Panc1 (cell line): ENCODE measurements at places on chromosomes 7 and 10.

DNA sequence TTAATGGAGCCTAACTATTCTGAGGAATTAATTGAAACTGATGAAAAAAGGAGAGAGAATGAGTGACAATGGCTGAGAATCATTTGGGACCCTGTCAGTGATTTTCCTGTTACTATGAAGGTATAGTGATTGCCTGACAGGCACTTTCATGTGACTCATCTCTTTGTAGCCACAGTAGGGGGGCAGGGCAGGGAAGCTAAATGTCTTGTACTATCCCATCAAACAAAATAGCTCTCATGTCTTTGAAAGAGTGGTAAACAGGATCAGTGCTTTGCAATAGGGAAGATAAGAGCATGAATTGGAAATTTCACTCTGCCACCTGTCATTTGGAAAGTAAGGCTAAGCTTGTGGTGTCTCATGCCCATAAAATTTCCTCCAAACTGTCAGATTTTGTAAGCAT lies 94.5 kb upstream of the GSDME start:
- no peak for DNase-seq

DNA sequence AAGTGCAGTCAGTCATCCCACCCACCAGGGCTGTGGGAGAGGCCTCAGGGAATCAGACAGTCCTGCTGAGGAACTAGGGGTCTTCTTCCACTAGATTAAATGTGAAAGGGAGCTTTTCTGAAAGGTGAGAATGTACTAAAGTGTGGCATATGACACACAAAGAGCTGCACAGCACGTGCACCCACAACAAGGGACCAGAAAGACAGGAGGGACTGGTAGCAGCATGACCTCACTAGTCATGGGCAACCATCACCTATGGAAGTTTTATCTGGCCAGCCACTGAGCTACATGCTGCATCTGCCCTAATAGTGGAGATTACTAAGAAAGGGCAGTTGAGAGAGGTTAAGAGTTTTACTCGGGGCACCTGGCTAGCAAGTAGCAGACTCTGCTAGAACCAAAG lies 204.4 kb upstream of the AOAH start:
- DNase-seq, result no peak

DNA sequence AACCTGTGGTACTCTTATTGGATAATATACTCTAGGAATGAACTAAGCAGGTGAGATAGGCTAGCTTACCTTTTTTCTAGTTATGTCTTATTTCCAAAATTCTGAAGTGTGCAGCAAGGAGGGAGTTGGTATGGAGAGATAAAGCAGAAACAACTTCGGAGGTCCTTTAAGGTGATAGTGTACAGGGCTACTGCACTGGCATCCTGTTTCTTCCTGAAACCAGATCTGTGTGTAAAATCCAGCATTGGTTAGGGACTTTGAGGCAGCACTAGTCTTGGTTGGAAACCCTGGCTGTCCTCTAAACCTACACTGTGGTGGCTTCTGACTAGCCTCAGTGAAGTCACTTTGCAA lies 66.9 kb upstream of the STRIP2 start:
- no peak for DNase-seq

GRCh38 chr7:92246360-92247101 lies 757 bp downstream of the ANKIB1 start:
- no peak for DNase-seq

GRCh38 chr10:115023715-115024114 lies 69.5 kb upstream of the ATRNL1 start:
- no peak for DNase-seq

DNA sequence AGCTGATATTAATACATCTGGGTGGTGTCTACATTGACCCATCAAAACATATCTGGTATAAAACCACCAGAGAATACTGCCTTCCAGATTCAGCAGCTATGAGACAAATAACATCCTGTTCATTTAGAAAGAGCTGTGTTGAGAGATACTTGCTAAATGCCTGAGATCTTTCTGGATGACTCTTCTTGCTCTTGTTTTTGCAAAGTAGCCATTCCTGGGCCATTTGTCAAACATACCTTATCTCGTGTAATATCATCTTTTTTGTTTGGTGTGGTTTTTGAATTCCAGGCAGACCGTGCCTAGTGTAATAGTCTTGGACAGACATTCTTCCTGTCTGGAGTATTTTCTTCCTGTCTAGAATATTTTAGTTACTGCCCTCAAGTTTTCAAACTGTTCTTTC lies 74.7 kb upstream of the PRR15 start:
- no peak for DNase-seq

DNA sequence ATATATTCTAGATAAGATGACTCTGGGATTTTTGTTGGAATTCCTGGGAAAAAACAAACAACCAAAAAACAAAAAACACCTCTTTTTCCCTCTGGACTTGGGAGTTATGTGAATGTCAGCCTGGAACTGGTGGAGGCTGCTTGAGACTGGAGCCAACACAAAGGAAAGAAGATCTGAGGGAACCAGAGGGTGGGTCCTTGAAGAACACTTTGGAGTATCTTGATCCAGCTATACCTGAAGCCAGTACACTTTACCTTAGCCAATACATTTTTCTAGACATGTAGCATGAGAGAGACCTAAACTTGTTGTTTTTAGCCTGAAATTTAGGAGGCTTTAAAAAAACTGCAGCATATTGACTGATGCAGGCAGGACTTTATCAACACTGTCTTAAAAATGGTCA lies 5.9 kb upstream of the LAMB1 start:
- DNase-seq, result no peak

DNA sequence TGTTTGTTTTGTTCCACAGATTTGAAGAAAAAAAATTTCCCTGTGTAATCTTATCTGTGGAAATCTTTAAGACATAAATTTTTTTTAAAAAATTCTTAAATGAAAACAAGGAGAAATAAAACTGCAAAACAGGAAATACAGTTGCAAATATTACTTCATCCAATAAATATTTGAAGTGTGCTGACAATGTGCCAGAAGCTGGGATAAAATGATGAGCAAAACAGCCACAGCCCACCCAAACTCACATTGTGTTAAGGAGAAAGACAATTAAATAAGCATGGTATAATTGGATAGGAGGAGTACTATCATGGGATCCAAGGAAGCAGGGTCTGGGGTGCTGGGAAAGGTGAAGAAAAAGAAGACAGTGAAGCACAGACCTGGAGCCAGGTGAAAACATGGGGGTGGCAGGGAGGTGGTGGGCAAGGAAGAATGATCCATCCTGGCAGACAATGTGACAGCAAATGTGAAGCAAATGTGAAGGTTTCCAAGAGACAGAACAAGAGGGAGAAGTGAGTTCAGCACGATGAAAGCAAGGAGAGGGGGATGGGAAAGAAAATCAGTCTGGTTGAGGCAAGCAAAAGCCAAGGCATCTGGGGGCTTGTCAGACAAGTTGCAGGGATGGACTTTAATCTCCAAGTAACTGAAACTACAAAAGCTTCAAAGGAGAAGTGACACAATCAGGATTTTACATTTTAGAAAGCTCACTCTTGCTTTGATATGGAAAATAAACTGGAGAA lies 135.9 kb downstream of the HIBADH start:
- DNase-seq, result no peak

- no peak for DNase-seq
Measured at GRCh38 chr7:149005427-149006344, 22.6 kb downstream of the PDIA4 start.

DNA sequence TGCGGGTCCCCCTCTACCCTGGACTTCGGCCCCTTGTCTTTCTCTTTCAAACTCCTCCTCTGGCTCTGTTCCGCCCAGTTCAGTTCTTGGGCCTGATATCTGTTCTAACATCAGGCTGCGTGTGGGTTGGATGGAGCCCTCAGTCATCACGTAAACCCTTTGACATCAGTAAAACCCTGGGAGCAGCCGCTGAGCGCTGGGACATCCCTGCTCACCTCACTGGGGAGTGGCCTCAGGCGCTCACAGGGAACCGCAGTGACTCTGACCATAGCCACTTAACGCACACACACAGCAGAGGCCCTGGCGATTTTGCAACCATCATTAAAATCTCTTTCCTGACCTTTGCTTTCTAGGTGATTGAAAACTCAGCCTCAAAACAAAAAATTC lies 113.3 kb downstream of the CYTH3 start:
- no peak for DNase-seq

- no peak for DNase-seq
Measured at GRCh38 chr7:27933671-27934565, 194.0 kb downstream of the TAX1BP1 start.

DNA sequence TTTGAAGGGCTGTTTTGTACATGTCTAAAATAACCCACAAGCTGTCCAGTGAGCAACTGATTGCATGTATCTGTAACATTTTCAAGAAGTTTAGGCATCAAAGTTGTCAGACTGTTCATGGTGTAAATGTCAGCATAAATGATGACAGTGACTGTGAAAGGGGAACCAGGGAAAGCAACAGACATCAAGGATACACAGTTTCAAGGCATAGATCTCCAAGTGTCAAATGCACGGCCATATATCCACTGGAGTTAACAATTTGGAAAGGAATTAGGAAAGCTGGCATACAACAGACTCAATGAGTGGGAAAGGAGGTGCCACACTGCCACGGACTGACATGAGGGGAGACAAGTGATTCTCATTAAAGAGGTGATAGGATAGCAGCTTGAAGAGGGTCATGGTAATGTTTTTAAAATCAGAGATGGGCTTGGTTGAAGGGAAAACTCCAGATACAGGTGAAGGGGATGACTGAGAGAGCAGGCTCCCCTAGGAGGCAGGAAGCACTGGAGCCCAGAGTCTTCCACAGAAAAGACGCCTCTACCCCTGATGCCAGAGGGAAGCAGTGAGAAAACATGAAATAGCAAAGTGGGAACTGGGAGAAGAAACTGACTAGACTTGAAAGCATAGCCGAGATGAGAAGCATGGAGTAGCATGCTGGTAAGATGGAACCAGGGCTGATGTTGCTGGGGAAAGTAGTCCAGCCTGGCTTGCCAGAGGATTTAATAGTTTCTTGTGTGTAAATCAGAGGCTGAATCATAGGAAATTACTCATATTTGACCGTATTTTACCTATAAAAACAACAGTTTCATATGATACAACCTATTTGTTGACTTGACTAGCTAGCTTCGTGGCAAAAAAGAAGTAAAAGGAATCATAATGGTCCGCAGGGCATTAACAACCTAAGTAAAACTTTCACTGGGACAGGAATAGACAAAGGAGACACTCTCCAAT lies 18.6 kb downstream of the NSMCE4A start:
- peak; percentile 51 for DNase-seq

GRCh38 chr7:114416129-114416990 lies 1.7 kb downstream of the FOXP2 start:
- no peak for DNase-seq

DNA sequence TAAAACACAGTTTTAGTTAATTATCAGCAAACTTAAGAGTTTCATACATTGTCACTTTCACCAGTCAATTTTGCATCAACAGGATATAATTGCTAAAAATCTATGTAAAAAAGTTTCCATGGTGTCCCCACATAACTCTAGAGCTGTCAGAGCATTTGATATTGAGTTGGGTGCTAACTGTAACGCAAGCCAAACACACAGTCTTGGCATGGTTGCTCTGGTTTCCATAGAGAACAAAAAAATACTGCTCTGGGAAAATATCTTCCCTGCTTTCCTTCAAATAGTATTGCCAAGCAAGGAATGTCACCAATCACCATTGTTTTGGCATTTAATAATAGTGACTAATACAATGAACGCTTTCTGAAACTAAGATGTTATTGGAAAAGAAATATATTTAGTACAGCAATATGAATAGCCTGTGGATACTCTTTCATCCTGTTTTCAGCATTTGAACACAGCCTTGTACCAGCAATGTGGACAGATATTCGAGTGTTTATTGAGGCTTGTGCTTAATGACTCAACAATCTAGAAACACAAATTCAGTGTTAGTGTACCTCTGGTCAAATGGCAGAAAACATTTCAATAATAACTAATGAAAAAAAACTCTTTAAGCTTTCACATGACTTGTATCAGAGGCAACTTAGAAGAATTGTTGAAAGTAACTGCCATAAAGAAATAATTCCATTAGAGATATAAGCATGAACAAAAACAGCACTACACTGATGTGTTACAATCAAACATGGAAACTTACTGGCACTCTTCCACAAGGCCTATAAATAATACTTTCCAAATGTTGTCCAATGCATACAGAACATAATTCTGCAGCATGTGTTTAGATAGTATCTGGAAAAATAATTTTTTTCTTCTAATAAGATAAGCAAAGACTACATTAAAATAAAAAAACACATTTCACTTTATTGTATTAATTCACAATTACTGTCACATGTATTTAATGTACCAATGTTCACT lies 1469.5 kb upstream of the CELF2 start:
- no peak for DNase-seq

- DNase-seq, result no peak
Measured at GRCh38 chr7:4201566-4201965, 480.5 kb upstream of the FOXK1 start.

DNA sequence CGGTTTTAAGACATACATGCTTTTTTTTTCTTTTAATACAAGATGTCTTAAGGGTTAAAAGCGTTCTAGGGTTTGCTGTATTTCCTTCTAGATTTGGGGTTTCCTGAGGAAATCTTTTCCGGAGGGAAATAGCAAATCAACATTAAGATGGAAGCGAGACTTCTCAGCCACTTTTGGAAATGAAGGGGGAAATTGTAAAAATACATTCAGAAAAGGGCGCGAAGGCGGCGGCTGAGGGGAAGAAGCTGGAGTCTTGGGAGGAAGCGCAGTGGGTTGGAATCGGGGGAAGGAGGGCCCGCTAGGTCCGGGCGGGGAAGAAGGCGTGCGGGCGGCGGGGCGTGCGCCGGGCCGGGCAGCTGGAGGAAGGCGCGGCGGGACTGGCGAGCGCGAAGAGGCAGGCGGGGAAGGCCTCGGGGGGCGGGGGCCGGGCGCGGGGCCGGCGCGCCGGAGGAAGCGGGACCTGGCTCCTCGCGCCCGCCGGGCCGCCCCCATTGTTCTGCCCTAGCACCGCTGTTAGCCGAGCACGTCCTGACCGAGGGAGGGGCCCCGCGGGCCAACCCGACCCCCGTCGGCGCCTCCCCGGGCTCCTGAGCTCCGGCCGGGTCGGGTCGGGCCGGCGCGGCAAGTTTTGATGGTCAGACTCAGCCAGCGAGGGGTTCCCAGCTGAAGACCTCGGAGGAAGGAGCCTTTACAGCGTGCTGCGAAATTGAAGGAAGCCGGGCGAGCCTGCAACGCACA lies 1.5 kb upstream of the SKIDA1 start:
- DNase-seq, result no peak

DNA sequence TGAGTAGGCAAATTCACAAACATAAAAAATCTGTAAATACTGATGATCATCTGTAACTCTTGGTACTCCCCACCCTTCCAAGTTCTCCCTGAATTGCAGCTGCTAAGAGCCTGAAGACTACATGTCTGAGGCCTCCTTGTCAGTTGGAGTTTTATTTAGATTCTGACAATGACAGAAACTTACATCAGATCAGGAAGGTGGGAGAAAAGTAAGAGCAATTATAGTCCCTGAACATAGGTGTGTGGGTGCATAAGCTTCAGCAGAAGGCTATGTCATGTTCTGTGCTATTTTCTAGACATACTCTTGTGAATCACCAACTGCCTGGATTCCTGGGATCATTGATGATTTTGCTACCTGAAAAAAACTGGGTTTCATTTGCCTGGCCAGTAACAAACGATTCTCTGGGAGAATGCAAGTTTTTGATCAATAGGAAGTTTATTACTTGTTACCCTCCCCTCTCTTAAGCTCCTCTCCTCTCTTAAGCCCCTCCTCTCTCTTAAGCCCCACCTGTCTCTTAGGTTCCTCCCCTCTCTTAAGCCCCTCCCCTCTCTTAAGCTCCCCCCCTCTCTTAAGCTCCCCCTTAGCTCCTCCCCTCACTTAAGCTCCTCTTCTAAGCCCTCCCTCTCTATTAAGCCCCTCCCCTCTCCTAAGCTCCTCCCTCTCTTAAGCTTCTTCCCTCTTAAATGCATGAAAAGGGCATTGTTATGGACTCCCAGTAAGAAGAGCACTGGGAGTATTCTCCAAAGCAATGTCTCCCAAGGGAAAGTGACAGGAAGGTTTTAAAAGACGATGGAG lies 1183.4 kb upstream of the AUTS2 start:
- DNase-seq, result no peak
